NCI-H510A (cell line): ENCODE measurements at places on chromosomes 2 and 18.

DNA sequence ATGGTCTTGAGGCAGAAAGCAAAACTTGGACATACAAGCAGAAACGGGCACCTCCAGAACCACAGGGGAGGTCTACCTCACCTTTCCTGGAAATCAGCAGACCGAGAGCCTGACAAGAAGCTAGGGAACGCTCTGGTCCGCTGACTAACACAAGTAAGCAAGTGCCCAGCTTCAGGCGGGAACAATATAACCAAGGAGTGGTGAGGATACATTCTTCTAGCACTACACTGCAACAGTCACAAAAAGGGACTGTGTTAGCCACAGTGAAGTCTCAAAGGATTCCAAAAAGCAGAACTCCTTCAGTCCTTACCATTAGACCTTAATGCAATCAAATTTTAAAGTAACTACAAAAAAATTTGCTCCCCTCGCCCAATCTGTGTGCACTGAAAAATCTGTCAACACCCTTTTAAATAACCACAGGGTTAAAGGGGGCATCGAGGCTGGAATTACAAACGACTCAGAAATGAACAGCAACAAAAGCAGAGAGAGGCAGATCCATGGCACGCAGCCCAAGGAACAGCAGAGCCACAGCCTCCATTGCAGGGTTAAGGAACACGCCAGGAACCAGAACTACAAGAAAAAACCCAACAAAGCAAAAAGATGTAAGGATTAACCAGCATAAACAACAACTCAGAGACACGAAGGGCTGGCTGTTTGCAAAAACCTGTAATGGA, 7.1 kb downstream of the THAP4 start:
- DNase-seq = no peak

GRCh38 chr2:102059151-102059550, 67.4 kb downstream of the IL1R2 start:
- no peak for DNase-seq

GRCh38 chr2:53770264-53770663, 2.7 kb downstream of the CHAC2 start:
- no peak for DNase-seq

GRCh38 chr2:136327162-136327852, 209.4 kb upstream of the CXCR4 start:
- DNase-seq = peak; percentile 24

DNA sequence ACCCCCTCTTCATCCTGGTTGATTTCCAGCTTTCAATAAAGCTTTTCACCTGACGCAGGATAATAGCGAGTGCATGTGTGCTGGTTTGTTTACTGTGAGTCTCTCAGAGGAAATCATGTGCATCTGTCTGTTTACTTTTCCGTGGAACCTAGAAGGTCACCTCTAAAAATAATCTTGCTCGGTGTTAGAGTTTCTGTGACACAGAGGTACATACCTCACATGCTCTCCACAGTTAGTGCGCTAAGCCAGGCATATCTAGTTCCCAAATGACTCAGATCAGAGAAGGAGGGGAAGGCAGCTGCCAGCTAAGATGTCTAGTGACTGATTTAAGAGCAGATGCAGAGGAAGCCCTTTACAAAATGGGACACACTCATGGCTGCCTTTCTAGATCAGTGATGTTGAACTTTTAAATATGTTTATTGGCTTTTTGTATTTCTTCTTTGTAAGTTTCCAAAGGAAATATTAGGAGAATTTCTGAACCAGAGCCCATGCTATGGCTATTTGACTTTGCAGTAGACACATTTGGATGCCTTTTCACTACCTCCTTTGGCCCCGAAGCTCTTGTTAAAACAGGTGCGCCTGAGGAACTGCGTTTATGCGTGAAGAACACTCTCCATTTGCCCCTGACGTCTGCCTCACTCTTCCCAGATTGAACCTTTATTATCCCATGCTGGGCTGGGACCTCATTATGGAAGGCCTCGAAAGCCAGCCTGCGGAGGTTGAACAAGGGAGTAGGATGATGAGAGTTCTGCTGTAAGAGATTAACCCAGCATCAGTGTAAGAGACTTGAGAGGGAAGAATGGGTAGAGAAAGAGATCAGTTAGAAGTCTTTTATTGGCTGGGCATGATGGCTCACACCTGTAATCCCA, 145.6 kb downstream of the FAM161A start:
- peak; percentile 83 for DNase-seq

DNA sequence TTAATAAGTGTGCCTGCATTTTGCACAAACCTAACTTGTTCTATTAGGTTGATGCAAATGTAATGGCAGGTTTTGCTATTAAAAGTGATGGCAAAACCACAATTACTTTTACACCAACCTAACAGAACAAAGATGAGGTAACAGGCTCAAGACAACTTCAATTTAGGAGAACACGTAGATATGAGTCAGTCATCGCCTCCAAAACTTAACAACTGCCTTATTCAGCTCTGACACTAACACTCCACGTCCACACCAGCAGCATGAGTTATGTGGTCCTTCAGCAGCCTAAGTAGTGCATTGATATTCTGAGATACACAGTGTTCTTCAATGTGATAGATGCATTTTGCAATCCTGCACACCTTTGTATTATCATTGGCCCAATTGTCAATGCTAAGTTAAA, 1175.1 kb upstream of the ACVR2A start:
- DNase-seq = no peak

DNA sequence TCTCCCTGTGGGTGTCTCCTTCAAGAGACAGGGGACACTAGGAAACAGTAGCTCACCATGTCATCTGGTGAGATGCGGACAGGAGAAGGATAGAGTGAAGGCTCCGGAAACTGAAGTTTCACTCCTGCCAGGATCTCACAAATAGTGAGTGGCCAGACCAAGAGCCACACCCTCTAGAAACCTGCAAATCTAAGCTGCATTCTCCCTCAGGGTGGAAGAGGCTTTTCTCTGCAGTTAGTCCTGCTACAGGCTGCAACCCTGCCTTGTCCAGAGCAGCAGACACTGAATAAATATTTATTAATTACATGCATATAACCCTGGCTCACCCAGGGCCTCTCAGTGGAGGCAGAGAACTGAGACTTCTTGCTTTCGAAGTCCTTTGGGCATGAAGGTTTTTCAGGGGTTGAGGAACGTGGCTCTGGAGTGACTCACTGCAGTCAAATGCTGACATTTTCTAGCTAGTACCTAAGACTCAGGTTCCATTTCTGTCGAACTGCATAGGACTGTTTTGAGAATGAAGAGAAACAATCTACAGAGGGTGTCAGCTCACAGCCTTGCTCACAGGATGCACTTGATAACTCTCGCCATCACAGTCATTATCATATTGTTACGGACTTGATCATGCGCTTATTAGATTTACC, 87.3 kb downstream of the ACTR2 start:
- DNase-seq = no peak

GRCh38 chr2:111053825-111054515, 66.7 kb upstream of the BCL2L11 start:
- no peak for DNase-seq

- no peak for DNase-seq
Measured at GRCh38 chr2:214750529-214750928, 59.0 kb downstream of the BARD1 start.

DNA sequence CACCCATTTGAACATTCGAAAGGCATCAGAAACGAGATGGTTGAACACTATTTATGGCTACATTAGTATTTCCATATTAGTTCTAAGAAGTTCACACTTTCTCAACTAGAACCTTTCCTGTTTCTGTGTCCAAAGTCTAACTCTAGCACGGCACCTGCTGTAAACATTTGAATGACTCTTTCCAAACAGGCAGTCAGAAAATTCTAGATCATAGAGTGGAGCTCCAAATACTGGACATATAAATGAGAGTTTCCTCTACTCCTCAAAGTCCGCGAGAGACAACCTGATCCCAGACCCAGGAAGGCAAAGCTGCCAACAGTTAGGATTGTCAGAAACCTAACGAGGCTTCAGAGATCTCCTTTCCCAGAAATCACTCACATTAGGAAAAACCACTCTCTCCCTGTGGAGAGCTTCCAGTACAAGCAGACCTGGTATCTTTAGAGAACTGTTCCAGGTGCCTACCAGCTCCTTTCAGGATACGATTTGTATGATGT, 10.6 kb downstream of the RND3 start:
- DNase-seq = no peak

DNA sequence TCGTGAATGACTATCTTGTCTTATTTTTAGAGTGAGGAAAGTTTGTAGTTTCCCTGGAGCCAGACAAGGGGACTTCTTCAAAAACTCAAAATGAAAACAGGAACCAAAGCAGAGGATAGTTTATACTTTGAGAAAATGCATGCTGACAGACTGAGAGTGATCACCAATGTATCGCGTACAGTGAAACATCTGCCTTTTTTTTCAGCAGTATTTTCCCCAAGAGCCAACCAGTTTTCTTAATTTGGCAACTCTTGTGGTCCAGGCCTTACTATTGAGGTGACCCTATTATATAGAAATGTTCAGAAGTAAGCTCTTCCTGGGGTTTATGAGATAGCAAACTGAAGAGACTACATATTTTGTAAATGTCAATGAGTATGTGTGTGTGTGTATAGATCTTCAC, 153.7 kb upstream of the VRK2 start:
- no peak for DNase-seq

DNA sequence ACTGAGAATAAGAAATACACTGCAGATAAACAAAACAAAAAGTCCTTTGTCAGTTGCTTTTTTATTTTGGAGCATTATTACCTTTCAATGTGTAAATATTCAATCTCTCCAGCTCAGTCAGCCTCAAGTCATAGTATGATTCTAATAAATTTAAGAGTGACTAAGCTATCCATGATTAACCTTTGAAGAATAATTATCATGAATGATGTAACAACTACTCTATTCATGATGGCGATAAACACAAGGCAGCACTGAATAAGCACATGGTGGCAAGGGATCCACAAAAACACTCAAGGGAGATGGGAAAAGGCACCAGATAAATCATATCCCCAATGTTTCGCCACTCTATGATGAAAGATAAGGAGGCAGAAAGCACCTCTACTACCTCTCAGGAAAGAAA, 67.0 kb downstream of the MAP4K3 start:
- no peak for DNase-seq

GRCh38 chr2:239253264-239253663, 147.6 kb downstream of the HDAC4 start:
- DNase-seq = no peak

DNA sequence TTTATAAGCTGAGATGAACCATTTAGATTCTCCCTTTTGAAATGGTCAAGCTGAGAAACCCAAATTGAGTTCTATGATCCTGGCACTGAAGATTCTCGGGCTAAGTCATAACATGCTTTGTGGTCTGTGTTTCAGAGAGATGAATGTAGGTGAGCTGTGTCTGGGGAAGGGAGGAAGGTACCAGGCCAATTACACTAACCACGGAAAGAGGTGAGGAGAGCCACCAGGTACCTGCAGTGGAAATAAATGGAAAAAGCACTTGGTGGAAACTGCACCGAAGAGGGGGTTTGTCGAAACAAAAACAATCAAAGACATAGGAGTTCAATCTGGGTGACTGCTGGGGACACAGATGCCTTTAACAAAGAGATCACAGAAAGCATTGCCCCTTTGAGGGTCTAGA, 963 bp upstream of the MRPL44 start:
- no peak for DNase-seq

- DNase-seq = no peak
Measured at GRCh38 chr2:181457741-181458425, 697 bp downstream of the ITGA4 start.

GRCh38 chr2:38032946-38033345, 43.0 kb downstream of the CYP1B1 start:
- DNase-seq = no peak

DNA sequence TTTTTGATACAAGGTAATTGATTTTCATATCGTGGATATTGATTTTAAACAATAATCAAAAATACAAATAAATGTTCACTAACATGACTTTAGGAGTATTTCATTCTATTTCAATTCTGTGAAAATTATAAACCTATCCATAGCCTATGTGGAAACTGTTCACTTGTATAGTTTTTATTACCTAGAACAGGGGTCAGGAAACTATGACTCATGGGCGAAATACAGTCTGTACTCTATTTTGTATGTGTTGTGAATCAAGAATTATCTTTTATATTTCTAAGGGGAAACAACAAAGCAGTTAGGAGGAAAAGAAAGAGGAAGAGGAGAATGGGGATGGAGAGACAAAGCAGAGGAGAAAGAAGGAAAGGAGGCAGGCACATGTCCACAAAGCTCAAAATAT, 181.7 kb upstream of the VRK2 start:
- no peak for DNase-seq

DNA sequence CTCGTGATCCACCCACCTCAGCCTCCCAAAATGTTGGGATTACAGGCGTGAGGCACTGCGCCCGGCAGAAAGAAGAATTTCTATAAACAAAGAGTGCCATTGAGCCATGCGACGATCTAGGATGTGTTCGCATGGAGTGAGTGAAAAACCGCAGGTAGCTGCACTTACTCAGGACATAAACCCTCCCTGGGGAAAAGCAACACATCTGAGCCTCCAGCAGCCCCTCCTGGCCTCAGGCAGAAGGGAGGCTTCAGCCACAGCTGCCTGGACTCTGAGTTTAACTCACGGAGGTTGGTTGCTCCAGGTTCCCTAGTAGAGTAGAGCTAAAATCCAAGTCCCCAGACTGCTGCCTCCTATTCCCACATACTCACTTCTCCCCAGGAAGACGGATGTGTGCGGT, 11.3 kb upstream of the STK25 start:
- no peak for DNase-seq

GRCh38 chr2:65390134-65390533, 42.3 kb downstream of the SPRED2 start:
- no peak for DNase-seq

- DNase-seq = no peak
Measured at GRCh38 chr2:42819160-42819559, 26.8 kb upstream of the HAAO start.

DNA sequence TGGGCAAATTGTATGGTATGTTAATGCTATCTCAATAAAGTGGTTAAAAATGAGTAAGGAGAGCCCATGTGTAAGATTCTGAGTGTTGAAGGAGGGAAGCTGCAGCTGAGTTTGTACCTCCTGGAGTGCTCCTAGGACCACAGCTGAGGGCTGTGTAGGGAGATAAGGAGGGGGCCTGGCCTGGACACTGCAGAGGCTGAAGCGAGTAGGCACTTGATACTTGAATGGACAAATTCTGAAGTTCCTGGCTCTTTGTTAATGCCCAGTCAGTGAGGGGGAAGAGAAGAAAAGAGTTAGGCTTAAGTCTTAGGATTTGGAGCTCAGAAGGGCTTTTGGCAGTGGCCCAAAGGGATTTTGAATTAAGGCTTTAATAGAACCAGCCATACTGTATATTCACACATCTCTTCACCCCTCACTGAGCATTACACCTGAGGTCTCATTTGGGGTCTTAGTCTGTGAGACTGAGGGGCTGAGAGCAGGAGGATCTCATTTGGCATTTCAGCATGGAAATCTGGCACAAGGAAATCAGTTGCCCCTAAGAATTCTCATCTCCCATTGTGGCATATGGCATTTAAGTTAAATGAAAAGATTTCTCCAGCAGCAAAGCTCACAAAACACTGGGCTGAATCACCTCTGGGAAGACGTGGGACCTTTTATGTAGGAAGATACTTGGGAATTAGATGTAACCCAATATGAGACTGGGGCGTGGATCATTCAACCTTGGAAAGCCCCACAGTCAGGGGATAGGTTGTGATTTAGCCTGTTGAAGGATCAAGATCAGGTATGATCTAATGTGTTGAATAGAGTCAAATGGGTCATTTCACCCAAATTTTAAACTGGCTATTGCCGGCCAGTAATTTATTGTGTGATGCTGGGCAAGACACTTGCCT, 46.8 kb downstream of the LIPG start:
- DNase-seq = no peak
